Activated CD4-positive, alpha-beta memory T cell treated with anti-CD3 and anti-CD28 coated beads for 36 hours (primary cell): ENCODE measurements at places on chromosomes 13 and 19. TPM values are rescaled to one million over a fixed set of nuclear protein-coding genes. Genes with fewer than 3 reads are reported as not detected.

GPR12 gene
- total RNA-seq, result not detected

ZNF586 gene
- total RNA-seq, result 11.5 TPM

SH2D3A gene
- 17.1 TPM for total RNA-seq

TEX26 gene
- not detected for total RNA-seq

C19orf67 gene
- total RNA-seq, result not detected
